ENCODE measurements at places on chromosomes 5 and 9.

GRCh38 chr5:170296036-170296934 is 1.3 kb downstream of the LCP2 start:
- no peak for DNase-seq

DNA sequence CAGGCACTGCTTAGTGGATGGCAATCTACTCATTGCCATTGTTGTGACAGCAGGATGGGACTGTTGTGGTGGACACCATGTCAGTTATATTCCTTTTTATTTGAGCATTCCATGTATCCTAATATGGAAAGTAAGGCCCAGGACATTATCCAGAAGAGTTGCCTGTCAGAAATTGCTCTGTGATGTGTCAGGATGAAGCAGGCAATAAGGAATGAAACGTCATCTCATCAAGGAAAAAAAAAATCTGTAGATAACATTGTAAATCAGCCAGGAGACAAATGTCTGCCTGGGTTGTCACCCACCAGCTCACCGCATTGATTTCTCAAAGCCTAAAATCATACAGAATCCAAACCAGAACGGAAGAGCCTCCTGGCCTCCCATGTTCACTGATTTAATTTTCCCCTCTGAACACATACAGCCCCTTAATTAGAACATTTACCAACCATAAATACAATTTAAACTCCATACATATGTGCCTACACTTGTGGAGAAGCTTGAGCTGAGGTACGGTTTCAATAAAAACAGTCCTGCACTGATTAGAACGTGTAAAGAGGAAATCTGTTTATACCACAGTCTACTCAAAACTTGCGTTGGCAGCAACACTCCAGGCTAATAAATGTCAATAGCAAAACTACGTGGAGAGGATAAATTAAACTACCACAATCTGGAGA is 73.9 kb downstream of the FOXD1 start:
- no peak for DNase-seq

DNA sequence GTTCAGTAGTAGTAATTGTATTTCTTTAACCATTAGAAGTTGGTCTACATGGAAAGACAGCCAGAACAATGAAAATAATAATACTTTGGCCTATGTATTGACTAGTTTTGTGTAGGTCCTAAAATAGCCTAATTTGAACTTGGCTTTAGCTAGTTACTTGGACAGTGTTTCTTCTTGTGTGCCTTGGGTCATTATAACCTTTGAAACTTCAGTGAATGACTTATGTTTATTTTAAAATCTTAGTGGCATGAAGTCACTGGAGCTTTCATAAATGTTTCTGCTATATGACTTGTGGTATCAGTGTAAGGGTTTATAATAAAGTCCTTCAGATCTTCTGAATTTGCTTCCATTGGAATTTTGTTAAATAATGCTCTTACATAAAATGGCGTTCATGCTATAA is 2.6 kb upstream of the FAM120AOS start:
- no peak for DNase-seq

- no peak for DNase-seq
These were observed 10.1 kb upstream of the CDH9 start for GRCh38 chr5:27048510-27048909.

- DNase-seq = no peak
These were observed 429.3 kb downstream of the GADD45G start for GRCh38 chr9:90034071-90034470.
